Non-pigmented ciliary epithelial cell (primary cell): ENCODE measurements at places on chromosomes 11 and 22.

DNA sequence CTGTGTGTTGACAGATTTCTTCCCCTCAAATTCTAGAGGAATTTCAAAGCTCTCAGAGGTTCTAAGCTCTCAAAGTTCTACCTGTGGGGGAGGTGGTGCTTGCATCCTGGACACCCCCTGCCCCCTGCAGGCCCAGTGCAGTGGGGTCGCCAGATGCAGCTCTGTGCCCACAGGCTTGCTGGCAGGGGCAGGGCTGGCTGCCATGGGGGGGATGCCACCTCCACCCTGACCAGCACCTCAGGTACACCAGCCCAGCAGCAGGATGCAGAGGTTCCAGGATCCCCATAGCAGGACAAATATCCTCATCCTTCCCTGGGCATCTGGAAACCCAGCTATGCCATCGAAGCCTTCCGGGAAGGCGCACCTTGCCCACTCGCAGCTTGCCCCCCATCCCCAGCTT lies 91.1 kb downstream of the BRD1 start:
- no peak for DNase-seq

DNA sequence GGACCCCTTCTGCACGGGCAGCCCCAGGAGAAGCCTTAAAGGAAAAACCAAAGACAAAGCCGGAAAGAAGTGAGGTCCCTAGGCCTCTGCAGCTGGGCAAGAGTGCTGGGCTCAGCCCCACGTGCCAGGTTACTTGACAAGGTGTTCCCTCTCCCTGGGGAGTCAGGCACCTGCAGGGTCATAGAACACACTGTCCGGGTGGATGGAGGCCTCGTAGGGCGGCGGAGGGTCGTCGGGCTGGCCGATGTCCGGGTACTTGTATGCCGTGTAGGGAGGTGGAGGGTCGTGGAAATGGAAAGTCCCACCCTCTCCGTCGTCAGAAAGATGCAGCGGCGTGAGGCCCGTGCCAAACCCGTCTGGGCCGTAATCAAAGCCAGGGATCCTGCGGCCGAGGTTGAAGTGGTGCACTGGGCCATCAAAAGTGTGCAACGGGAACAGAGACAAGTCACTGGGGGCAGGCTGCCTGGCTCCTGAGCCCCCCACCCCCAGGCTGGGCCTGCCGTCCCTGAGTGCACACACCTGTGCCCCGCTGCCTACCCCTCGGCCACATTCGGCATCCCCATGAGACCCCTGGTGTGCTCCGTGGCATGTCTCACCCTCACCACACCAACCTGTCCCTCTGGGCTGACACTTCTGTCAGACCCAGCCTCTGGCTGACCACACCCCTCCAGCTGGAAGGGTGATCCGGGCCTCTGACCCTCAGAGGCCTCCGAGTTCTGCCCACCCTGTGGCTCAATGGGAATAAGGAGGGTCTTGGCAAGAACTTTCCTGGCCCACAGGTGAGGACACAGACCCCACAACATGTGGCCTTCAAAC lies 81.1 kb downstream of the DGCR2 start:
- no peak for DNase-seq

DNA sequence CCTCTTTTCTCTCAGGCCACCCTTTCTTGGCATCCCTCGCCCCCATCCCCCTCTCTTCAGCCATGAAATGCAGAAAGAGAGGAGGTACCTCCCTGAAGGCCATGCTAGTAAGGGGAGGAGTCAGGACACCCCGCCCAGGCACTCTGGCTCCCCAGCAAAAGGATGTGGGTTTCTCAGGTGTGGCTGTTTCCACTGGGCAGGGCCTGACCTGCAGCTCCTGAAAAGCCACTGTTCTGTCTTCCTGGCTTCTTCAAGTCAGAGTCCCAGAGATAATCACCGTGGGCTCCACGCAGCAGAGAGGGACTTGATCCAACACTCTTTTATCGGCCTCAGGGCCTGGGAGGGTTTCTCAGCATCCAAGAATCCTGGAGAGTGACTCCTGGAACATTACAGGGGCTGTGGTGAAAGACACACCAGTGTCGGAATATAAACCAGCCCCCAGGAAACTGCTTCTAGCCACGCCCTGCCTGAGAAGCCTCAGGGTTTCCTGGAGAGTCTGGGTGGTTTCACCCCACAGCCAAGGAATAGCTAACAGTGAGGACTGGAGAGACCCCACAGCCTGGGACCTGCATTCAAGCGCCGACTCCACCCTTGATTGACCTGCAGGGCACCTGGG lies 45.7 kb upstream of the TSPAN18 start:
- DNase-seq, result no peak

GRCh38 chr11:15555161-15555560 lies 440.4 kb downstream of the INSC start:
- DNase-seq, result no peak

GRCh38 chr22:50443801-50444625 lies 30.8 kb downstream of the SBF1 start:
- DNase-seq, result no peak

DNA sequence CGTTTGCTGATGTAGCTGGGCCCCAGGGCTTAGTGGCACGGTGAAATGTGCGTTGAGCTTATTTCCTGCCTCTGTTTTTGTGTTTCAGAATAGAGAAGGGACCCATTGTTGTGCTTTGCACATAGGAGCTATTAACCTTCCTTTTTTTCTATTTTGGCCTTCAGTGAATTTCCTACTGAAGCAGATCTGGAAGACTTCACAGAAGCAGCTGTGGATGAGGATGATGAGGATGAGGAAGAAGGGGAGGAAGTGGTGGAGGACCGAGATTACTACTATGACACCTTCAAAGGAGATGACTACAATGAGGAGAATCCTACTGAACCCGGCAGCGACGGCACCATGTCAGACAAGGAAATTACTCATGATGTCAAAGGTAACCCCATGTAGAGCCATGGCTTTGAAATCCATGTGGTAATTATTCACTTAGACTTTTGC lies 37.4 kb upstream of the ST14 start:
- DNase-seq, result no peak

DNA sequence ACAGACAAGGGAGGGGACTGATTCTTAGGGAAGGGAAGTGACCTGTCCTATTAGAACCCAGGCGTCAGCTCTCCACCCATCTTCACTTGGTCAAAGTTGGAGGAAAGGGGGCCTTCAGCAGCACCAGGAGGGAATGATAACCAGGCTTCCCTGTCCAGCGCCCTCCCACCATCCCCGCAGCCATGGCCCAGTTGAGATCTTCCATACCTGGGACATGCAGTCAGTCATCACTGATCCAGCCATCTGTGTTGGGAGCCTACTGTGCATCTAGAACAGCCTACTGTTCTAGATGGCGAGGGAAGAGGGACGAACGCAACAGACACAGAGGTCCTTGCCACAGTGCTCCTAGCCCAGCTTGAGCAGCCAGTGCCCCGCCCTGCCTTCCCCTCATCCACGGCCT lies 40.6 kb downstream of the PDGFB start:
- no peak for DNase-seq

DNA sequence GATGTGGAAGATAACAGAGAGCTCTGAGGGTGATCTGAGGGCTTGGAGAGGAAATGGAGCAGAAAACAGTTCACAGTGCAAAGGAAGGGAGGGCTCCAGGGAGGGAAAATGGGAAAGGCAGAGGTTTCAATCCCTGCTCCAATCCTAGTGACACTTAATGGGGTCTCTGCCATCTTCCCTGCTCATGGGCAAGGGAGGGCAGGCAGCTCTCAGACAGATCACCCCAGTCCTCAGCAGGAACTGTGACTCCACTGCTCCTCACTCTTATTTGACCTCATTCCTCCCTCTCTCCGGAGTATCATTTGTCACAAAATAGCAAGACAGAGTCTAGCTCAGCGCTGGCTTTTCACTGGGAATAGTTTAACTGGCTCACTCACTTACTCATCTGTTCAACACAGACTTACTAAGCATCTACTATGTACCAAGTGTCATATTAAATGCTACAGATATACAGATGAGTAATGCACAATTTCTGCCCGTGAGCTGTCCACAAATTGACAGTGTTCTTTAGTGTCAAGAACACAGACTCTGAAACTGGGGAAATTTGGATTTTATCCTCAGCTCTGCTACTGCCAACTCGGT lies 817.4 kb downstream of the OPCML start:
- DNase-seq, result no peak

DNA sequence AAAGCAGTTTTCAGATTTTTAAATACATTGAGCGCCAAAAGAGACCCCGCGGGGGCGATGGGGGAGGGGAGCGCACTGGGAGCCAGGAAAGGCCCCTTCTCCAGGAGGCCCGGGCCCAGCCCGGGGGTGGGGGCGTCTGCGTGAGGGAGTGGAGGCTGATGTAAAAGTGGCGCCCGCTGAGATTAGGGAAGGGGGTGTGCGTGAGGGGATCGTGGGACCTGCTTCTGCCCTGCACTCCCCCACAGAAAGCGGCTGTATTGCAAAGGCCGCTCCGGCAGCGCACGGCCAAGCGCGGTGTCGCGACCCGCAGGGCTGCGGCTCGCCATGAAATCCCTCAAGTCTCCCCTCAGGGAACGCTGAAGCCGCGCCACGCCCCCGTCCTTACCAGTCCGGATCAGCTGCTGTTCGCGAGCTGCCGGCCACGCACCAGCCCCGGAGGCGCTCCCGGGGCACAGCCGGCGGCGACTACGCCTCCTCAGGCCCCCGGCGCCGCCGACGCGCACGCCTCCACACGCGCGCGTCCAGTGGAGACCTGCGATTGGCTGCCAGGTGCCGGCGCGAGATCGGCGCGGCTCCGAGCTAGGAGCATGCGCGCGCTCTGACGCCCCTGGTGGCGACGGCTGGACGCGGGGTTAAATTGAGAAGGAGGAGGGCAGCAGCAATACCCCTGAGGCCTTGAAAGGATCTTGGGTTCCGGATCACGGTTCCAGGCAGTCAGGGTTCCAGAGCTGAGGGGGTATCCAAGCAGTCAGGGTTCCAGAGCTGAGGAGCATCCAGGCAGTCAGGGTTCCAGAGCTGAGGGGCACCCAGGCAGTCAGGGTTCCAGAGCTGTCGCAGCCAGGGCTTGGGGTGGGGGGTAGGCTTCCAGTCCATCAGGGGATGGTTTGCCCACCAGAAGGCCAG lies at the start of gene ZNF280B:
TSS of gene ZNF280B (minus strand) at position 469 of the 903 bp plus-strand sequence. CDS start 19,344 bp downstream, outside the sequence.
- DNase-seq, result peak; percentile 23

GRCh38 chr11:827897-828192 lies at the start of gene CRACR2B:
Gene CRACR2B (plus strand): TSS chr11:827919. CDS start chr11:828608, 689 bp downstream.
- DNase-seq, result no peak

- no peak for DNase-seq
Observed at GRCh38 chr11:126702987-126703386, 297.6 kb downstream of the KIRREL3 start.

- no peak for DNase-seq
Observed at GRCh38 chr11:94751786-94752185, 16.4 kb upstream of the AMOTL1 start.

DNA sequence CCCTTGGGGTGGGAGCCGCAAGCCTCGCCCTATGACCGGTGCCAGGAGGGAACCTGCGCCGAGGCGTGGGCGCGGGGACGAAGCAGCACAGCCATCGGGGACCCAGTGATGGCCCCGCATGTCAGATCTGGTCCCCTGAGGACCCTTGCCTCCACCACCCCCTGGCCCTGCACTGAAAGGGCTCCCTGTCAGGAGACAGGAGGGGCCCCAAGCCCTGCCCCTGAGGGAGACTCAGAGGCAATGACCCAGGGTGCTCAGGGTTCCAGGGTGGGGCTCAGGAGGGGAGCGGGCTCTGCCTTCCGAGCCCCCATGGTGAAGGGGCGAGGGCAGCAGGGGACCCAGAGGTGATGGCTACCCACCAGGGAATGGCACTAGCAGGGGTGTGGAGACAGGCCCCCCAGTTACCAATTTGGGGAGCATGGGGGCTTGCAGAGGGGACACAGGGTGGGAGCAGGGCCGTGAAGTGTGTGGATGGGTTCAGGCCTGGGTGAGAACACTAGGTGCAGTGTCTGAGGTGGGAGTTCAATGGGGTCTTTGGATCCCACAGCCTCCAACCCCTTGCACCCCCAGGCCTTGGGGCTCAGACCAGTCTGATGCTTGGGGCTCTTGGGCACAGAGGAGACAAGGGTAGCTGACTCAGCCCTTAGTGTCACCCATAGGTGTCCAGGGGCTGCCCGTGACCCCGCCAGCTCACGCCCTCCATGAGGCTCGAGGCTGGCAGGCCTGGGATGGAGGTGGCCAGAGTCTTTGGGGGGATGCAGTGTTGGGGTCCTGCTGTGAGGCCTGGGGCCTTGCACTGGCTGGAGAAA lies 499 bp downstream of the LRRC56 start:
- no peak for DNase-seq

- DNase-seq, result peak; percentile 35
Observed at GRCh38 chr11:102497061-102497460, 33.5 kb downstream of the MMP7 start.
